RCC 7860 (cell line): ENCODE measurements at places on chromosomes 11 and 22.

DNA sequence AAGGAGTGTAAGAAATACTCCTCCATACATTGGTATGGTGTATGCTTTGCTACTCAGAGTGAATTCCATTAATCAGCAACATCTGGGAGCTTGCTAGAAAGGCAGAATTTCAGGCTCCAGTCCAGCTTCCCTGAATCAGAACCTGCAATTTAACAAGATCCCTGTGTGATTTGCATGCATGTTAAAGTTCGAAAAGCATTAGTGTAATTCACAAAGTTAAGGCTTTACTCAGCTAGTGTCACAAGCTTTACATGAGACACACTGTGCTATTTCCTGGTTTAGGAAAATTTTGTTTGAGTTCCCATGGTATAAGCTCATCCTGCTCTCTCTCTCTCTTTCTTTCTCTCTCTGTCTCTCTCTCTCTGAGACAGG is 37.0 kb upstream of the HEPHL1 start:
- DNase-seq, result no peak

GRCh38 chr11:69393865-69394233 is 87.6 kb upstream of the LINC01488 start:
- DNase-seq, result no peak

DNA sequence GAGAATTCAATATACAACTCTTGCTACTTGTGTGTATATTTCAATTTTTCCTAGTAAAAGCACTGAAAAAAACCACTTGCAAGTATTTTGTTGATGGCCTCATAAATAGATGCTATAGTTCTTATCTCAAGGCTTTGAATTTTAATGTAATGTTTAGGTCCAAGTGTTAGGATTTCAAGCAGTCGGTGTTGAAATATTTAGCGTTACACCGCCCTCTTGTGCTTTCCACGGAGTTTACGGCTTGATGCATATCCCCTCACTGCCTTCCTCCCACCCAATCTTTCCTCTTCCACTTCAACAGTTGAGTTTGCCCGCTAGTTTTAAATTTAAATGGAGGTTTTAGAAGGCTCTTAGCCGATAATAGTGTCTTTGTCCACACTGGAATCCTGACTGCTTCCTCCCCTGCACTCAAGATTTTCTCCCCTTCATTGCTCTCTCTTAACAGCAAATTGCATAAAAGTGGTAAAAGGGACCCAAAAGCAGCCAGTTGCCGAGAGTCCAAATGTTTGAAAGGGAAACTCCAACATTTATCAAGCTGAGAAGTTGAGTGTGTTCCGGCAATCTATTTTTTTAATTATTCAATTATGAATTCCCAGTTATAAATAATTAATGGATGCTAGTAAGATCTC is 25.9 kb upstream of the HTATIP2 start:
- DNase-seq, result no peak

DNA sequence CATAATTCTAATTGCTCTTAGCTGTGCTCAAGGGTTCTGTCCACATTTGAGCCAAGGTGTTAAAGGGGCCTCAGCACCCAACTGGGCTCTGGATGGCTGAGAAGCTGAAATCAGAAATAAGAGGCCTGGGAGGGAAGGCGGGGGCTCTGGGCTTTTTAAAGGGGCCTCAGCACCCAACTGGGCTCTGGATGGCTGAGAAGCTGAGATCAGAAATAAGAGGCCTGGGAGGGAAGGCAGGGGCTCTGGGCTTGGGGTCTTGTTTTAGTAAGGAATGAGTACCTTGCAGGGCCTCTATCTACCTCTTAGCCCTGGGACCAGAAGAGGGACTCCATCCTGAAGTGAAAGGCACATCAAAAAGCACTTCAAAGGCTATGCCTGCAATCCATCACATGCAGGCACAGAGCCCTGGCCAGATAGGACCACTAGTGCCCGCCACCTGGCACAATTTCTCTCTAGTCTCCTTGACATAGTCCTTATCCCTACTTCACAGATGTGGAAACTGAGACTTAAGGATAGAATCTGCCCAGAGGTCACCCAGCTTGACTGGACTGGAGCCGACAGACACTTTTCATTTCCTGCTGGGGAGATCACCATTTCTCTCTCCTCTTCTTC is 35.6 kb downstream of the DKK3 start:
- DNase-seq, result no peak

DNA sequence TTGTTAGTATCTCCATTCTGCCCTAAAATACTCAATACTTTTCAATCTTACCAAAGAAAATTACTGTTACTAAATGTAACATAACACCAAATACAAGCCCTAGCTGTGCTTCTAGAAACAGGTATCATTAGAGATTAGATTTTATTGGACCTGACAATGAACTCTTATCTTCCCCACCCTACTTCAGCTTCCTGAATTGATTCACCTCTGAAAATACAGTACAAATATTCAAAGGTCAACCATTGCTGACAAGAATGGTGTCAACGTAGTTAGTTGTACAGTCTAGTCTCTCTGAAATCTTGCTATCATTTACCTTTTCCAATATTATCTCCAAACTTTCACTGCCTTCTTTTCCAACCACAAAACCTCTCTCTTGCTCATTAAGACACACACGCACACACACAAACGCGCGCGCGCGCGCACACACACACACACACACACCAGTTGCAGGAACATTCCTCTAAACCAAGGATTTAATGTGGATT is 22.4 kb downstream of the LRRC4C start:
- no peak for DNase-seq

GRCh38 chr22:17734187-17734586 is 40.1 kb downstream of the BID start:
- DNase-seq, result peak; percentile 14

DNA sequence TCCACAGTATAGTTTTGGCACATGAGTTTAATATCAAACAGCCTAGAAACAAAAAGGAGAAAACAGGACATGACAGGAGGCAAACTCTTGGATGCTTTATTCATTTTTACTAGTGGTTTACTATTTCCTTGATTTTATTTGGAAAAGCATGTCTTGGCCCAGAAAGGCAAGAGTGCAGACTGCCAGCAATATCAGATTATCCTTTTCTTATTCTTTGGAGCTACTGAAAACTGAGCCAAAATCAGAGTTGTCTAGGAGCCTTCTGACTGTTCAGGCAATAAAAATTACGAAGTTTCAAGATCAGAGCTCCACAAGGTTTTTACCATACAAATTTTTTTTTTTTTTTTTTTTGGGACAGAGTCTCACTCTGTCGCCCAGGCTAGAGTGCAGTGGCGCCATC is 16.0 kb downstream of the CELF1 start:
- DNase-seq, result no peak

- no peak for DNase-seq
Observed at GRCh38 chr22:46373159-46373558, 37.6 kb downstream of the TRMU start.

- DNase-seq, result no peak
Observed at GRCh38 chr11:13030857-13031256, 21.7 kb downstream of the RASSF10 start.

- DNase-seq, result no peak
Observed at GRCh38 chr11:119172513-119172912, 4.0 kb downstream of the NLRX1 start.

DNA sequence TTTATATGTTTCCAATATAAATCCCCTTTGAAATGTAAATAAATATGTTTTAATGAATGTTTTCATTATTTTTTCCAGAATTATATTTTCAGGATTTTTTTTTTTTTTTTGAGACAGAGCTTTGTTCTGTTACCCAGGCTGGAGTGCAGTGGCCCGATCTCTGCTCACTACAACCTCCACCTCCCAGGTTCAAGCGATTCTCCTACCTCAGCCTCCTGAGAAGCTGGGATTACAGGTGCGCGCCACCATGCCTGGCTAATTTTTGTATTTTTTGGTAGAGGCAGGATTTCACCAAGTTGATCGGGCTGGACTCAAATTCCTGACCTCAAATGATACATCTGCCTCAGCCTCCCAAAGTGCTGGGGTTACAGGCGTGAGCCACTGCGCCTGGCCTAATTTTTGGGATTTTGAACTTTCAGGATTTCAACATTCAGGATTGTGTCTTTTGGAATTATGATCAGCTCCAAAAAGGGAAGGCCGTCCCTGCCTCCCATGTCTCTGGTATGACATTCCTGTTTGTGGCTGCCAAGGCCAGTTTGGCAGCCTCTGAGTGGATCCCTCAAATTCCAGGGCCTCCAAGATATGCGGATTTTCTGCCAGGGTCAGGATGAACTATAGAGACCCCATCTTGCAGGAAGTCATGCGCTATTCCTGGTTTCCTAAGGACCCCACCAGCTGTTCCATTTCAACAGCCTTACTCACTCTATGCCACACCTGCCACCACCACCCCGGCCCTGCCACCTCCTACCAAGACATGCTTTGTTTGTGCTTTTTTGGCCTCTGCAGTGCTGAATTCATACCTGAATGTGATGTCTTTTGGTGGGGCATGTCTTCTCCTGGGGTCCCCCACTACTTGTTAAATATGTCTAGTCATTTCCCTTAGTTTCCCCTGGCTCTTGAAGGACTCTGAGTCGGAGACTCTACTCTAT is 21.9 kb upstream of the TMPRSS4 start:
- DNase-seq, result no peak

GRCh38 chr22:33341611-33342010 is 283.4 kb upstream of the SYN3 start:
- DNase-seq, result no peak
